ENCODE measurements at places on chromosomes 11 and 22.

DNA sequence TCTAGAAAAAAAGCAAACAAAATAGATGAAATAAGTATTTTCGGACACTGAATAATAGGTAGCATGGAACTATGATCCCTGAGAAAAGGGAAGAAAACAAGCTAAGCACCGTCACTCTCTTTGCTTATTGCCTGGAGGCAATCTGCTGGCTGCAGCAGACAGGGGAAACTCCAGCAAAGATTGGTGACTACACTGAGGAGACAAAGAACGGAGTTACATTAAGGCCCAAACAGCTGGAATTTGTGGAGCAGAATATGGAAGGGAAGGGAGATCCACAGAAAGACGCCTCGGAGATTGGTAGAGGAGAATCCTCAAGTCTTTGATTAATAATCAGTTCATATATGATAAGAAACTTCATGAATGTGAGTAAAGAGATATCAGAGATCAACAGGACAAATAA lies 150.2 kb downstream of the TYR start:
- DNase-seq: no peak

DNA sequence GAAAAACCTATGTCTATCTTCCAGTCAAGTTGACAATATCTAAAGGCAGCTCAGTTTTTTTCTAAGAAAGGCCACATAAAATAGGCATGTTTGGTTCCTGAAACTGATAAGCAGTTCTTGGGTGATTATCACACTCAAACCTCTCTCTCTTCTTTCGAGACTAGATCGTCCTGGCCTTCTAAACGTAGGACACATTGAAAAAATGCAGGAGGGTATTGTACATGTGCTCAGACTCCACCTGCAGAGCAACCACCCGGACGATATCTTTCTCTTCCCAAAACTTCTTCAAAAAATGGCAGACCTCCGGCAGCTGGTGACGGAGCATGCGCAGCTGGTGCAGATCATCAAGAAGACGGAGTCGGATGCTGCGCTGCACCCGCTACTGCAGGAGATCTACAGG lies 15.1 kb downstream of the CDPF1 start:
- no peak for DNase-seq

DNA sequence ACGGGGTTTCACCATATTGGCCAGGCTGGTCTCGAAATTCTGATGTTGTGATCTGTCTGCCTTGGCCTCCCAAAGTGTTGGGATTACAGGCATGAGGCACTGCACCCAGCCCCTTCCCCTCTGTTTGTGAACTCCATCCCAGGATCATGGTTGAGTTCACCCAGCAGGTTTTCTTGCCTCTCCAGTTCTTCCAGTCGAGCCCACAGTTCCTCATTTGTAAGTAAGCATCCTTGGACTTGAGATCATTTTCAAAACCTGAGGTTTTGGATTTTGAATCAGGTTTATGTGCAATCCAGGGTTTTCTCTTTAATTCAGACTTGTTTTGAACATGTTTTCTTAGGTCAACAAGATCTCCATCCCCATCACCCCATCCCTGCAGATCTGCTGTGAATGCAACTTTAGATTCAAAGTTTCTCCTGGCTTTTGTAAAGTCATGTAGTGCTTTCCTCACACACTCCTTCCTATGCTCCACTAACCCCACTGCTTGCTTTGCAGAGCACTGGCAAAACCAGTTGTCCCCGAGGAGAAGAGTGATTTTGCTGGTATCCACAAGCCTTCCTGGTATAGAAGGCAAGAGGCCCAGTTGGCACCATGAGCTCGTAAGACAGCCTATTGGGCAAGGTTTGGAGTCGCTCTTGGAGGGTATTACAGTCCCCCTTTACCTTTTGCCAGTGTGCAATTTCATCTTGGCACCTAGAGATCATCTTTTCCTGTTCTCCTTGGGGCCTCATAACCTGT lies 14.7 kb upstream of the VPREB1 start:
- DNase-seq: no peak

GRCh38 chr22:47366026-47366767 lies 603.7 kb downstream of the TBC1D22A start:
- DNase-seq: no peak

- peak; percentile 79 for DNase-seq
Observed at GRCh38 chr11:66126808-66127555, 56.9 kb downstream of the PACS1 start.

- no peak for DNase-seq
Observed at GRCh38 chr11:17208257-17208999, 642 bp upstream of the PIK3C2A start.

- no peak for DNase-seq
Observed at GRCh38 chr11:133520707-133521106, 11.6 kb downstream of the OPCML start.

DNA sequence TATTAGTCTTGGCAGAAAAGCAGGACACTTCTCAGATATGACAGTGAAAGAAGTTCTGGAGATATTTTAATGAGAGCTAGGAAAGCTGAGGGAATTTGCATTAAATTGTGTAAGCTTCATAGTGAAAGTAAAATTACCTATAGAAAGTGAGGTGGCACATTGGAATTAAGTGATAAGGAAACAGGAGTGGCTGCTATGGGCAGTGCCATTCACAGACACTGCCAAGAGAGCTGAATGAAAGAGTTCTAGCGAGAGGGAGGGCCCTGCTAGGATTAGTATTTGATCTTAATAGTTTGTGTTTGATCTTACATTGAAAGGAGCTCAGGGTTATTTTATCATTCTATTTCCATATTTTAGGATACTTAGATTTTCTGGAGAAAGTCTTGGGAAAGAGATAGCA lies 351.9 kb downstream of the DDX10 start:
- DNase-seq: no peak

GRCh38 chr11:118175031-118175992 lies 1.1 kb downstream of the SCN2B start:
- DNase-seq: no peak

DNA sequence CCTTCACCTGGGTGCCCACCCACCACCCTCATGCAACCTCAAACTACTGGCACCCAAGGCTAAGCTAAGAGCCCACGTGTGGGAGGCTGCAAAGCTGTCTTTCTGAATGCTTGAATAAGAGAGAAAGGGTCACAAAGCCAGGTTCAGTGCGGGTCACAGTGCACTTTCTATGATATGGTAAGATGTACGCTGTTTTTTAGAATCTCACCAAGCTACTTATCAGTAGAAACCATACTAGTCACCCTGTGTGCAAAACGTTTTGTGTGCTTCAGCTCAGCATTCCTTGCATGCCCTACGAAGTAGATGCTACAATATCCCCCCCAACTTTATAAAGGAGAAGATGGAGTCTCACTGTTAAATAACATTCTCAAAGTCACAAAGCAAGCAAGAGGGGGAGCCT lies 14.9 kb downstream of the P2RX3 start:
- no peak for DNase-seq

DNA sequence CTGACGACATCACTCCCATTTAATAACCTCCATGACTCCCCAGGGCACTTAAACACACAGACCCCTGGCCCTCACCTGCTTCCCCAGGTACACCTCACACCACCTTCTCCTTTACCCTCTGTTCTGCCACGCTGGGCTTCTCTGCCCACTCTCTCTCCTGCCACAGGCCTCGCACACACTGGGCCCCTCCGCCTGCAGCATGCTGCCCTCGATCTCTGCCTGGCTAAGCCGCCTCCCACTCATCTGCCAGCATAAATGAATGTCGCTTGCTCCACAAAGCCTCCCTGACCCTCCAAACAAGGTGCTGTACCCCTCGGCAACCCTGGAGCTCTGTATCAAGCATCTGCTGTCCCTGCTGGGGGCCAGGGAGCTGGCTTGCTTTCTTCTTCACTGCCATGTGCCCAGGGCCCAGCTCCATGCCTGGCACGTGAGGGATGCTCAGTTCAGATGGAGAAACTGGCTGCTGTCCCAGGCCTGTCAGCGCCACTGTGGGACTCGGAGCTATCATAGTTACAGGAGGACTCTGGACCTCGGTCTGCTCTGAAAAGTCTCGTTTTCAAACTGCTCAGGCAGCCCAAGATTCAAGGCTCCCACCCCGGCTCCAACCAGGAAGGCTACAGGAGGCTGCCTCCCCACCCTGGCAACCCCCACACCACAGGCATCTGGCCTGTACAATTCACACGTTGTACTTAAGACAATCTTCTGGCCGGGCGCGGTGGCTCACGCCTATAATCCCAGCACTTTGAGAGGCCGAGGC lies 11.9 kb downstream of the TTLL1 start:
- DNase-seq: no peak

- no peak for DNase-seq
Observed at GRCh38 chr11:62352355-62353336, 15.4 kb downstream of the ASRGL1 start.

GRCh38 chr11:94735907-94736306 lies 32.2 kb upstream of the AMOTL1 start:
- no peak for DNase-seq

All from coronary artery (tissue), 2 donors.